Activated T-helper 1 cell treated with anti-CD3 and anti-CD28 coated beads, Interleukin-2, amount 50 U/mL, for 16 hours (primary cell): ENCODE measurements at places on chromosomes 3 and 15.

DNA sequence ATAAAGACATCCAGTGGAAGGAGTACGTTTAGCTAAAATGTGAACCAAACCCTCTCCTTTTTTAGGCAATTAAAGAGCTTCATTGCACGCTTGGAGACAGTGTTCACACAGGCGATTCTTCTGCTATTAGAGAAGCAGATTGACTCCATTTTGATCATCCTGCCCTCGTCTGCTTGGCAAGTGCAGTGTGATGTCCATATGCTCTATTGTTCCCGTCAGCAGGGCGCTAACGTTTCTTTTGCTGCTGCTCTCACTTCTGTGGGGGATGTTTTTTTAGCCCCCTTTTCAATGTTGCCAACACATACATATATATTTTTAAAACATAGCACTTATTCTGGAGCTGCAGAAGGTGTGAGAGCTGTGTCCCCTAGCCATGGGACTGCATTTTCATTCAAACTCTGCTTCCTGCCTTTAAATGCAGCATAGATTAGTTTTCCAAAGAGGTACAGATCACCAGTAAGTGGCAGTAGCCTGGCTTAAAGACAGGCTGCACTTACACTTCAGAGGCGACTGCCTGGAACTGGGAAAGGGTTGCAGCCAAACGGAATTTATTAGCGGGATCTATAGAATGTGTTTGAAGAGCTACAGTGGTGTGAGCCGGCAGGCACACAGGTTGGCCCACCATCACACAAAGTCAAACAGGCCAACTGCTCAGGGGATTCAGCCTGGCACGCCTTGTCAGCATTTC, 292.6 kb upstream of the DPH6 start:
- no peak for DNase-seq

DNA sequence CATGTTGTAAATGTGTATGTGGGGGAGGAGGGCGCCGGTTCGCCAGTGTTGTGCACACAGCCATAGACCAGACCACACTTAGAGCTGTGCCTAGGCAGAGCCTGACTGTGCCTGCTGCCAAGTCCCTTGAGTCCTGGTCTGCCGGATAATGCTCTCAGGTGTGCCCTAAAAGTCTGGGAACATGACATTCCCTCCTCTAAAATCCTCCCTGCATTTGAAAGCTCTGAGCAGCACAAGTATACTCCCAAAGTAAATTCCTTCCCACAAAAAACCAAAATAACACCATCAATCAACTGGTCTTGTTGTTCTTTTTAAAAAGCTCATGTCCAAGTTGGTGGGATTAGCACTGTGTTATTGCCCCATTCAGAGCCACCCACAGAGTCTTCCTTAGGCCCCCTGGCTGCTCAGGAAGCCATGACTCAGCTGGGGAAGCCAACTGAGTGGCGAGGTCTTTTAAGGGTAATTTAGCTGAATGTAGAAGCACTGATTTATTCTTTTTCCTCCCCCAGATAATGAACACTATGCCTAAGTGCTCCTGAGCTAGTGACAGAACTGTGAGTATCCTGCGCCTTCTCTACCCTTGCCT, 147.8 kb upstream of the MCTP2 start:
- DNase-seq: no peak

- DNase-seq: no peak
Observed at GRCh38 chr3:65479990-65480389, 558.7 kb downstream of the MAGI1 start.

DNA sequence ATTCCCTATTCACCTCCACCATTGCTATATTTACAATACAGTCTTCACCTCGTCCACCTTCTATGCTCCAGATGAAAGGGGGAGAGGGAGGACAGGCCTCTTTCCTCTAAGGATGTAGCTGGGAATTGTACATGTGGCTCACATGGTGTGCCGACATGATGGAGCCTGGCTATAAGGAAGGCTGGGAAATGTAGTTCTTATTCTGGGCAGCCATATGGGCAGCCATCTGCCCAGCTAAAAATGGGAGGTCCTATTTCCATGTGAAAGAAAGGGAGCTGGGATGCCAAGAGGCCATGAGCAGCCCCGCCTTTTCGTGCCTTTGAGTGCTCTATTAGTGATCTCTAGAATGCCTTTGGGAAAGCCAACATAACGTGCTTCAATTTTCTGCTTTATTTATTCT, 27.1 kb upstream of the MGLL start:
- DNase-seq: no peak

DNA sequence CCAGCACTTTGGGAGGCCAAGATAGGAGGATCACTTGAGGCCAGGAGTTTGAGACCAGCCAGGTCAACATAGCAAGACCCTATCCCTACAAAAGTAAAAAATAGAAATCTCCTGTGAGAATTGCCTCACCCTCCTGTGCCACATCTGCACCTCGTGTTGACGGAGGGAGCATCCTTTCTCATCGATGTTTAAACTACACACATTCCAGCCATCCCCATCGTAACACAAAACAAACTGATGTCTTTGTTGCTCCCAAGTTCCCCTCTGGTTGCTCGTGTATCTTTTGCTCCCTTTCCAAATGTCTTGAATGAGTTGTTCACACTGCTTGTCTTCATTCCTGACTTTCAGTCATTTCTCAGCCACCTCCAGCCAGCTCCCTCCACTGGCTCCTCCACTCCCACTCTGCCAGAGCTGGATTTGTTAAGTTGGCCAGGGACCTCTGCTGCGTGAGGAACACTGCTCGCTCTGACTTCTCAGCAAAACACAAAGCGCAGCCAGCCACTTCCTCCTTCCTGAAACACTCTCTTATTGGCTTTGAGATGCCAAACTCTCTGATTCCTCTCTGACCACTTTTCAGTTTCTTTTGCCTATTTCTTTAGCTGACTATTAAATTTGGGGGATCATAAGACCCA, 53.6 kb upstream of the ATP13A3 start:
- no peak for DNase-seq

GRCh38 chr3:97935842-97936241, 36.4 kb downstream of the RIOX2 start:
- no peak for DNase-seq

- DNase-seq: no peak
Observed at GRCh38 chr15:68268405-68268804, 9.1 kb upstream of the FEM1B start.

DNA sequence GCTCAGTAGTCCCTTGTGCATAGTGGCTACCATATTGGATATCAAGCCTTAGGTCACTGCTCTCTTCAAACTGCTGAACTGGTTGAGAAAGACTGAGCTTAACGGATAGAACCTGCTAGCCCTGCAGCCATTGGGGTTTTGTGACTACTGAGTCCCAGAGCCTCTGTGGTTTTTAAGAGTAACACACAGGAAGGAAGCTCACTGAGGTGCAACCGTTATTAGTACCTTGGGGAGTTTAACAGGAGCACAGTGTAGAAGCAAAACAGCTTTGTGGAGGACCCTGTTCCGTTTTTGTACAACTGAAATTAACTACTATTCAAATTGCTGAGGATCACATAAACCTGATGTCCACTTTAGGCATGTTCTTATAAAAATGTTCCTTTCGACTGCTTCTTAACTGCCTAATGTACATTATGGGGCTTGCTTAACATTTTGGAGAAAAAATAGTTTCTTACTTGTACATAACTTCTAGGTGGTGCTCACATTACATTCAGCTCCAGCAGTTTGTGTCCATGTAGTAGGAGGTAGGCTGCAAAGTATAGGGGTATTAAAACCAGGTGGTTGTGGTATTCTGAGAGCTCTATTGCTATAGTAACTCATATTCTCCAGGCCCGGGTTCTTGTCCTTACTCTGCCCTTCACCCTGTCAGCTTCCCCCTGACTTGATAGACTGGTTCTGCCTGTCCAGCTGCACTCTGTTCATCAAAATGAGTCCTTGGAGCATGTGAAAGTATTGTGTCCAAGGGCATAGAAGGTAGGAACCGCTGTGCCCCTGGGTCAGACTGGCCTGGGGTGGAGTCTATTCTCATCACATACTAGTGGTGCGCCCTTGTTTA, 17.3 kb downstream of the PXK start:
- no peak for DNase-seq

- DNase-seq: no peak
Observed at GRCh38 chr3:138398791-138399575, 35.4 kb upstream of the ESYT3 start.
